Stimulated activated naive CD4-positive, alpha-beta T cell treated with Interleukin-2 at 50 U/mL for 16 hours (primary cell): ENCODE measurements at places on chromosomes 1 and 21.

GRCh38 chr21:38839328-38840286 is 33.9 kb downstream of the ETS2 start:
- DNase-seq, result no peak

- no peak for DNase-seq
These were observed 8.9 kb upstream of the ITLN2 start for GRCh38 chr1:160963521-160963920.

DNA sequence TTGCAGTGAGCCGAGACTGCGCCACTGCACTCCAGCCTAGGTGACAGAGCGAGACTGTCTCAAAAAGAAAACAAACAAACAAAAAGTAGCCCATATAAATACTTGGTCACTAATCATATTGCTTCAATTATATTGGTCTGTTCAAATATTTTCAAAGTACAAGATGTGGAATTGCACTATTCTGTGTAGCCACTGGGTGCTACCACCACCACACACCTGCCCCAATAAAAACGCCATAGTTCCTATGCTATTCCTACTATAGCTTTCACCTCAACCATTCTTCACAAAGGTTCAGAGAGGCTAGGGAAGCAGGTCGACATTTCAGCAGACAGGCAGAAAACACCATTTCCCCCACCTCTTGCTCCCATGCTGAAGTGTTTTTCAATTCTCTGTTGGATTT is 16.7 kb downstream of the NDC1 start:
- no peak for DNase-seq

DNA sequence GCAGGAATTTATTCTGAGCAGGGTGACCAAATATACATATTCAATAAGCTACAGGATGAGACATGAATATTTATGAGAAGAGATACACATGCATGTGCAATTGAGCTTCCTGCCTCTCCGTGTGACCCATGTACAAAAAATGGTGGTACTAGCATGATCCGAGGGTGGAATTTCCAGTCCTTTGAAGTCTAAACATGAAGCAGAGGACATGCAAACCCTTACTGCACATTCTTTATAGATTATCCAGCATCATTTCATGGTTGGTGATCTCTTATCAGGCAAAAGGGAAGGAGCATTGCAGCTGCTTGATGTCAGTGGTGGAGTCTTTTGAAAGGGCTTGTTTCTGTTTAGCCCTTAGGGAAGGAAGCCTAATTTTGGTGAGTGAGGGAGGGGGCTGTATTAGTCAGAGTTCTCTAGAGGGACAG is 448.6 kb downstream of the SETD4 start:
- no peak for DNase-seq

DNA sequence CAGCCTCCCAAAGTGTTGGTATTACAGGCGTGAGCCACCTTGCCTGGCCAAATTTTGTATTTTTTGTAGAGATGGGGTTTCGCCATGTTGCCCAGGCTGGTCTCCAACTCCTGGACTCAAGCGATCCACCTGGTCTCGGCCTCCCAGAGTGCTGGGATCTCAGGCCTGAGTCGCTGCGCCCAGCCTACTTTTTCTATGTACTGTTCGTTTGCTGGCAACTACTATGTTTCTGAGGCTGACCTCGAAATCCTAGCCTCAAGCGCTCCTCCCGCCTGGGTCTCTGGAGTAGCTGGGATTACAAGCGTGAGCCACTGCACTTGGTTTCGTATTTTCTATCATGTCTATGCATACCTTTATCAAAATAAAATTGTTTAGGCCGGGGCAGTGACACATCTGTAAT is 675 bp upstream of the TEKT2 start:
- no peak for DNase-seq

DNA sequence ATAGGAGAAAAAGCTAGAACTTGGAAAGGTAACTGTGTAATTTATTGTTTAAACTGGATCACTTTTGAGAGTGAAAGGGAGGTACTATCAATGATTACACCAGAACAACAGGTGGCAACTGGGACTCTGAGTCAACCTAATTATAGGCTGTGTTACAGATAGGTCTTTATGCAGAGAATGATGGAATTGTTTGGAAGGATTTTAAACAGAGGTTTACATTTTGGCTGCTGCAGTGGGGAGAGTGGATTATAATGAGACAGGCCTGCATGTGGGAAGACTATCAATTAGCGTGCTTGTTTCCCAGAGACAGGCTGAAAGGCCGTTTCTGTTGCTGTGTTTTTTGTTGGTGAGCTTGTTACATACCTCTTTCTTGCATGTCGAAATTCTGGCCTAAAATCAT is 432.9 kb downstream of the PLA2G4A start:
- DNase-seq, result no peak

GRCh38 chr1:160357286-160358002 is 9.4 kb upstream of the NHLH1 start:
- no peak for DNase-seq

DNA sequence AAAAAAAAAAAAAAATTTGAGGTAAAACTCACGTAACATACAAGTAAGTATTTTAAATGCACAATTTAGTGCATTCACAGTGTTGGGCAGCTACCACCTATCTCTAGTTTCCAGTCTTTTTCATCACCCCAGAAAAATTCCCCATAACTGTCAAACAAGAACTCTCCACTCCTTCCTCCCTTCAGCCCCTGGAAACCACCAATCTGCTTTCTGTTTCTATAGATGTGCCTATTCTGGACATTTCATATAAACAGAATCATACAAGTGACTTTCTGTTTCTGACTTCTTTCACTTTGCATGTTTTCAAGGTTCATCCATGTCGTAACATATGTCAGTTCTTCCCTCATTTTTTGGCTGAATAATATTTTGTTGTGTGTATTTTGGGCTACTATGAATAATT is 24.9 kb upstream of the ETS2 start:
- no peak for DNase-seq

- no peak for DNase-seq
These were observed 179.3 kb downstream of the RGS7 start for GRCh38 chr1:241177660-241178059.

DNA sequence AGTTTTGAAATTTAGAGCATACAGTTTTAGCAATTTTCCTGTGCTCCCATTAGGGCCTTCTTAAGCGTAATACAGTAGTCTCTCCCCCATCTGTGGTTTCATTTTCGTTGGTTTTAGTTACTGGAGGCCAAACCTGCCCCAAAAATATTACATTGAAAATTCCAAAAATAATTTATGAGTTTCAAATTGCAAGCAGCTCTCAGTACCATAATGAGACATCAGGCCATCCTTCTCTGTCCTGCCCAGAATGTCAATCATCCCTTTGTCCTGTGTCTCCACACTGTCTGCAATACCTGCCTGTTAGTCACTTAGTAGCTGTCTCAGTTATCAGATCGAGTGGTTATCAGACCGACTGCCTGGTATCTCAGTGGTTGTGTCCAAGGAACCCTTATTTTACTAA is 45.4 kb downstream of the ADSS2 start:
- no peak for DNase-seq

GRCh38 chr1:44105810-44106209 is 12.8 kb upstream of the KLF17 start:
- no peak for DNase-seq

DNA sequence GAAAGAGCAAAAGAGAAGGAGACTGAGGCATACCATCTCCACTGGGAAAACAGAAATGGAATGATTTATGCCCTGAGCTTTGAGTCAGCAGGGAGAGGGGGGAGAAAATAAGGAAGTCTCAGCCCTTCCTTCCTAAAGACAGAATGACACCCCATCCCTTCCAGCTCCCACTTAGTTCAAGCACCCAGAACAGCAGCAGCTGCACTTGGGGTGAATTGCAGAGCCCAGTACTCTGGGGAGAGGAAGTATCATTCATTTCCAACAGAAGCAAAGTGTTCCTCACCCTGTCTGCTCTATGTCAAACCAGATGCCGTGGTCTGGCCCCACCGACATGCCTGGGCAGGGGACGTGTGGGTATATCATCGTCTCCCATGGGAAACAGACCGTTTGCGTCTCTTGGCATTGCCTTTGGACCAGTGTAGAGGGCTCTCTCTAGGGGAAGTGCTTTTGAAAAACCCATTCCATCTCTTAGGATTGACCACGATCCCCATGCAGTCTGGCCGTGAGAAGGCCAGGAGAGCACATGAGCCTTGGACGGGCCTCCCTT is 1.1 kb upstream of the KCNJ15 start:
- no peak for DNase-seq

- no peak for DNase-seq
These were observed 108.7 kb upstream of the ARHGEF16 start for GRCh38 chr1:3345792-3346191.
